ENCODE measurements at places on chromosomes 3 and 15.

DNA sequence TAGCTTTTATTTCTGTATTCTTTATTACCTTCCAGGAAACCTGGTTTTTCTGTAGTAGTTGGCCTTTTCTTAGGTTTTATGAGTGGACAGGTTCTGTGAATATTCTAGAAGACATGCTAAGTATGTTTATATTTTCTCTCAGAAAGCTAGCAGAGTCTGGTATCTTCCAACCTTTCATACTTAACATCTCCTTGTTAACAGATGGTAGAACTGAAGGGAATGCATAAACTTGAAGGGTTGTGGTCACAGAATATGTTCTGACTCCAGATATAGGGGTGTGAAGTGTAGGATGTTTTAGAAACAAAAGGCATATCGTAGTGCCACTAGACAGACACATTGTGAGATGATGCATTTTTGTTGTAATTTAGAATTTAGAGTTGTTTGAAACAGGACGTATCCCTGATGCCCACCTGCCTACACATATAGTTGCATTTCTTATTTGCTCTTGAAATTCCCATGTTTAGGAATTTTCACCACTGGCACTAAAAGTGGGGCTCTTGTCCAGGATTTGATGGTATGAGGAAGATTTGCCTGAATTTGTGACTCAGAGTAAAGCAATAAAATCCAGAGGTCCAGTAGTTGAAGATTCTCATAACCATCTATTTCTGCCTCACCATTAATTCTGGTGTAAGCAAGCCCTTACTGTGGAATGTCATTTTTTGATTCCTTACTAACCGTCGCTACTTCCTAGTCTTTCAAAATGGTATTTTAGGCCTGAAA lies 274.5 kb downstream of the FEZF2 start:
- no peak for DNase-seq

GRCh38 chr3:96706509-96706908 lies 107.9 kb upstream of the EPHA6 start:
- DNase-seq = no peak

DNA sequence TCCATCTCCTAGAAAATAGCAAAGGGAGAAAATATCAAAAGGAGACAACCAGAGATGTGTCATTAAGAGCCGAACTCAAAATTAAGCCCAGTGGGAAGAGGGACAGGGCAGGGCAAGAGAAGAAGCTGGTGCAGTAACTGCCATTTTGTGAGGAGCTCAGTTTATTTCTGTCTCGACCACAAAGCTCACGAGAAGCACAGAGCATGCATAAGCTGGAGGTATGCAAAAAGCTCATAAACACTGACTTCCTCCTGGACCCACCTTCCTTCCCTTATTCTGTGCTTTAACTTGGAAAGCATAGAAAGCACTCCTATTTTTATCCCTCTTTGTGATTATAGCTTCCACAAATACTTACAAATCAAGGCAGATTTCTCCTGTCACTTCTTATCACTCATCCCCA lies 81.3 kb downstream of the DGKG start:
- DNase-seq = no peak

- DNase-seq = no peak
Observed at GRCh38 chr3:16350597-16351318, 85.7 kb downstream of the OXNAD1 start.

DNA sequence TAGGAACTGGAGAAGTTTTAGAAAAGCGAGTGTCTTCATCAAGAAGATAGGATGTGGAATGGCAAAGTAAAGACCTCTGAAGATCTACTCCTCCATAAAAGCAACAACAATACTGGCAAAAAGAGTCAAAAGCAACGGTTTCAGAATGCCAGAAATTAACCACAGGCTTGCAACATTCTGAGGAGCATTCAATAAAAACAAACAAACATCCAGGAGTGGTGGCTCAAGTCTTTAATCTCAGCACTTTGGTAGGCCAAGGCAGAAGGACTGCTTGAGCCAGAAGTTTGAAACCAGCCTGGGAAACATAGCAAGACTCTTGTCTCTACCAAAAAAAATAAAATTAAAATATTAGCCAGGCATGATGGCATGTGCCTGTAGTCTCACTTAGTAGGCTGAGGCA lies 143.2 kb upstream of the HACD2 start:
- no peak for DNase-seq

- no peak for DNase-seq
Observed at GRCh38 chr15:92523176-92523575, 129.5 kb downstream of the ST8SIA2 start.

- no peak for DNase-seq
Observed at GRCh38 chr15:70722266-70723121, 40.9 kb downstream of the UACA start.

DNA sequence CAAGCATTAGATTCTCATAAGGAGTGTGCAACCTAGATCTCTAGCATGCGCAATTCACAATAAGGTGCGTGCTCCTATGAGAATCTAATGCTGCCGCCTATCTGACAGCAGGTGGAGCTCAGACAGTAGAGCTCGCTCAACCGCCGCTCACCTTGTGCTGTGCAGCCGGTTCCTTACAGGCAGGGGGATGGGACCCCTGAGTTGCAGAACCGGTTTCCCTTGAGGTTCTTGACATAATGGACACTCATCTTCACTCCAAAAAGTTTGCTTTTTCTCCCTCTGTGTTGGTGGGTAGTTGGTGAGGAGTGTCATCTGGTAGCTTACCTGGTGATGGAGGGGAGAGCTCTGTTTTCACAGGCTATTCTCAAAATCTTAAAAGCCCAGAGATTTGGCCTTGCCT lies 324.0 kb upstream of the TBL1XR1 start:
- DNase-seq = no peak

DNA sequence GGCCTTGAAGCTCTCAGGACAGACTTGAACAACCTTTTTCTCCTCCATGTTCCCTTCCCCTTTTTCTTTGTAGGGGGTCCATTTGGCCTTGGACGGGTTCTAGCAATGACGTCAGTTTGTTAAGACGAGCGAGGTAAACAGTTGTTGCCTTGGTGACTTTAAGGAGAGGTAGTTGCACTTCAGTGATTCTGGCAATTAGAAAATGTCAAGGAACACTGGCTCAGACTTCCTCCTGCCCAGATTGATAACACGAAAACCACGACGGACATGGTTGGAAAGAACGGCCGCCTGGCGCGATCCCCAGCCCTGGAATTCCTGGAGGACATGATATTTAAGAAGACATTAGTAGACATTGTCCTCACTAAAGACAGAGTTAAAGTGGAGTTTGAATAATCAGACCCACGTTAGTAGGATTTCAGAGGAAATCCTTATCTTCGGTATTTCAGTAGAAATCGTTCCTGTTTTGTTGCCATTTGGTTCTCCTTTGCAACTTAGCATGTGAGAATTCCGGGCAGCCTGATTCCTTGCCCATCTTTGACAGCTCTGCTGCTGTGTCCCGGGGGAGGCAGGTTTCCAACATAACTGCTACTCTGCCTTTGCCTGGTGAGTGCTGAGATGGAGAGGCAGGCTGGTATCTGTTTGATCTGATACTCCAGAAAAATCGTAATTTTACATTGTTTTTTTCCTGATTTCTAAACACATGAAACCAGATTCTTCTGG lies 87.3 kb downstream of the ST6GAL1 start:
- DNase-seq = no peak

DNA sequence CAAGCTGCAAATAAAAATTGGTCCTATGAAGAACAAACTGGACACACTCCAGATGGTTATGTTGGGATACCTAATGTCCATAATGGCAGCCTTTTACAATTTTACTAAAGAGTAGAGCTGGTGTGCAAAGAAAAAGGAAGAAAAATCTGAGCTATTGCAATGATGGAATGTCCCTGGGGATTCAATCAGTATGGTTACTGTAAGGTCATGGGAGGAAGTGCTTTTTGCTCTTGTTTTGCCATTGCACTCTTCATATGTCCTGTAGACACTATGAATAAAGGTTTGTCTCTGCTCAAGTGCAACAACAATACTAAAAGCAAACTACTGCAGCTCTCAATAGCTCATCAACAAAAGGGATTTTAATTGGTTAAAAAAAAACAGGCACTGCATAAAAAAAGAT lies 5.4 kb downstream of the PFN2 start:
- no peak for DNase-seq

- no peak for DNase-seq
Observed at GRCh38 chr3:107128946-107129345, 248.3 kb upstream of the CCDC54 start.

- DNase-seq = no peak
Observed at GRCh38 chr3:98003306-98003969, 31.2 kb upstream of the RIOX2 start.

GRCh38 chr15:32120577-32121383 lies 90.5 kb downstream of the CHRNA7 start:
- DNase-seq = no peak

DNA sequence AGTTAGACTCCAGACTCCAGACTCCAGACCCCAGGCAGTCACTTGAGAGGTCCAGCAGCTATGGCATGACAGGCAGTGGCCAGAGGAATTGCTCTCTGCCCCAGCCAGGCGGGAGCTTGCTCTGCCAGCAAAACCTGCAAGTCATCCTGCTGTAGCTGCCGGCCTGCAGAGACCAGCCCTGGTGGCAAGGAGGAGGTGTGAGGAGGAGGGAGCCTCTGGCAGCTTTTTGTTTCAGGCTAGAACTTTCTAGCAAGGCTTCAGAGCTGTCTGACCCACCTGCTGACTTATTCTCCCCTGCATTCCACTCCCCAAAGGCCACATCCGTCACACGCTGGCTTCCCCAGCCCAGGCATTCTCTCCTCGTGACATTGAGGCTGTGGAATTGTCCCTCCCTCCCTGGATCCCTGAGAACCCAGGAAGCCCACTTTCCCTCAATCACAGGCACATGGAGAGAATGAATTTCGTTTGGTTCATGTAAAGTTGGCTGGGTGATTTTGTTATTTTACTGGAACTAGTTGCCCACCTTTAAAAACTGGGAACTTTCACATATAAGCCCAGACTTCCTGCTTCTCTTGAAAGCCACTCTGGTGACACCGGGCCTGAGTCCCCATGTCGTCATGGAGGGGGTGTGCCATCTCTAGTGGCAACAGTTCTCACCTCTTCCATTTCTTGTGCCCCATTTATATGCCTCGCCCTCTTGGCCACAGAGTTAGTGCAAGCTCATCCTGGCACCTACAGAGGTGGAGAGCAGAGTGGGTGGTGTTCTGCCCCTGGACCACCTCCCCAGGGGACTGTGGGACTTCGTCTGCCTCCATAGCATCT lies 82.7 kb downstream of the ABHD5 start:
- no peak for DNase-seq

GRCh38 chr3:21390856-21391255 lies 360.2 kb downstream of the ZNF385D start:
- no peak for DNase-seq

DNA sequence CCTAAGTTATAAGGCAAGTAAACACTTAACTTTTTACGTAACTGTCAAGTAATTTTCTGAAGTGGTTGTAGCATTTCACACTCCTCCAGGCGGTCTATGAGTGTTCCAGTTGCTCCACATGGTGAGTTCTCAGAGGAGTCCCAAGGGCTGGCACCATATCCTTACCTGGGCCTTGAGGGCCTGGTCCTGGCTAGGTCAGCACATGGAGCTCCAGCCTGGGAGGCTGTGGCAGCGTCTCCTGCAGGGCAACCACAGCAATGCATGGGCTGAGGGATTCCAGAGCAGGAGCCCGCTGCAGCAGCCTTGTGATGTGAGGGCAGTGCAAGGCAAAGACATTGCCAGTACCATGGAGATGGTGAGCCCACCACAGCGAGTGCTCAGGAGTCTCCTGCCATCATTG lies 32.2 kb upstream of the LYZL4 start:
- DNase-seq = no peak

DNA sequence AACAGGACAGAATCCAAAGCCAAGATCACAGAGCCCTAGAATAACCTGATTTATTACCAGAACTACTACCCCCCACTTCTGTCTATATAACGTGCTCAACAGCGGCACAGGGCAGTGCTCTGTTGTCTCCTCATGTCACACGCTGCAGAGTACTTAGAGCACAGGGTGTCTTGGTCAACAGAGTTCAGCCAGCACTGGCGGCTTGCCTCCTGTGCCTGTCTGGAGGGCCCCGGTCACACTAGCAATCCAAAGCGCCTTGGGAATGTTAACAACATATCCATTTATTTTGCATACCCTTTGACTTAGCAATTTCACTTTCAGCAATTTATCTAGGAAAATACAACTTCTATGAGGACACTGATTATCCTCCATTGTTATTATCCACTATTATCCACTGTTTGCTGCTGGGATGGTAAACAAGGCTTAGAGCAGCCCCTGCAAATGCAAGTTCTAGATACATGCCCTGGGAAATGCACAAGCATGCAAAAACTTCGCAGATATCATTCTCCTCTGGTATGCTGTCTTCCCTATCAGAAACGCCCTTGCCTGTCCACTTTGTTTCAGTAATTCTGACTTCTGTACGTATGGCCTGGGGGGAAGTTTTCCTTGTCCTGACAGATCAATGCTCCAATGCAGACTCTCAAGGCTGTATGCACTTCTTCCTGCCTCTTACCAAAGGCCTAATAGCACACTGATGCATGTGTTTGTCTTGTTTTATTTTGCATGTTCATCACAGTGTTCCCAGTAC lies 86.2 kb upstream of the OCA2 start:
- DNase-seq = no peak

GRCh38 chr3:107032111-107032510 lies 345.1 kb upstream of the CCDC54 start:
- DNase-seq = no peak

GRCh38 chr3:193704431-193704830 lies 111.4 kb downstream of the OPA1 start:
- DNase-seq = no peak

- no peak for DNase-seq
Observed at GRCh38 chr15:89075846-89076245, 12.4 kb upstream of the ABHD2 start.

DNA sequence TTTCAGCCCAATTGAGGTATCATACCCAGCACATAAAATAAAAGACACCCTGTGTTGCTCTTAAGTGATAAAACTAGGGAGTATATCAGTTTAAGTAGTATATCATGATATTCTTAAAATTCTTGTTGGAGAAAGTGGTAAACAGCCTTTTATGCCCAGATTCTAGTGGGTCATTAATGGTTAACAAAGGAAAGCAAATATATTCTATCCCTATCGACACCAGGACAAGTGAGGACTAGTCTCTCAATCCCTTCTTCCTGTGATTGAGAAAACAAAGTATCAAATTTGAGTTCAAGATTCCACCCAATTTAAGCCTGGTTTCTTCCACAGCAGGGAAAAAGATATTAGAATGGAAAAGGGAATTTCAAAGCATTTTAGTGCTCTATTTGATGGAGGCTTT lies 142.4 kb upstream of the IL12A start:
- no peak for DNase-seq

GRCh38 chr3:116417151-116417550 lies 28.1 kb downstream of the LSAMP start:
- DNase-seq = no peak

DNA sequence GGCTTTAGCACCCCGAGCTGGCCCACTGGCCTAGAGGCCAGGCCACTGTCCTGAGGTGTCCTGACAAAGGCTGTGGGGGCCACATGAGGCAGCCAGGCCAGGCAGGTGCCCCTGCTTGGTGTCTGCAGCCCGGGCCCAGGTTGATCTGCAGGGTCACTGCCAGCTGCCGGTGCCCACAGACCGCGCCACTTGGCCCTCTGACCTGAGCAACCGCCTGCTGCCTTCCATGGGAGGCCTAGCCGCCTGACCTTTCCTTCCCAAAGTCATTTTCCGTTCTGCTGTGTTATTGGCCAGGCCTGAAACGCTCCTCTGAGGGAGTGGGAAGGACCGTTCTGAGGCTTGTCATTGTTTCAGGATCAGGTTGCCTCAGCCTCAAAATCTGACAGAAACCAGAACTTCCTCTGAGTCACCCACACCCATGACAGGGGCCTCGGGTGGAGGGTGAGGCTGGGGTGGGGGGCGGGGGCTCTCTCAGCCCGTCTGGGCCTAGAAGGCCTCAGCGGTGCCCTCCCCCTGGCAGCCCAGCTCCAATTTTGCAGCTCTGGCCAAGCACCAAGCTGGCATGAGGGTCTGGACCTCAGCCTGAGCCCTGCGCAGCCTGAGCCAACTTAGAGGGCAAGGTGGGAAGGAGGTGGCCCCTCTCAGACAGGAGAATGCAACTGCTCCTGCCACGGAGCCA lies 140.7 kb upstream of the MEF2A start:
- no peak for DNase-seq

Measured in cortex of kidney (tissue), 1 donor.